ENCODE measurements at places on chromosomes 6 and 20.

- DNase-seq = no peak
Measured at GRCh38 chr6:9437836-9438235, 977.0 kb downstream of the TFAP2A start.

DNA sequence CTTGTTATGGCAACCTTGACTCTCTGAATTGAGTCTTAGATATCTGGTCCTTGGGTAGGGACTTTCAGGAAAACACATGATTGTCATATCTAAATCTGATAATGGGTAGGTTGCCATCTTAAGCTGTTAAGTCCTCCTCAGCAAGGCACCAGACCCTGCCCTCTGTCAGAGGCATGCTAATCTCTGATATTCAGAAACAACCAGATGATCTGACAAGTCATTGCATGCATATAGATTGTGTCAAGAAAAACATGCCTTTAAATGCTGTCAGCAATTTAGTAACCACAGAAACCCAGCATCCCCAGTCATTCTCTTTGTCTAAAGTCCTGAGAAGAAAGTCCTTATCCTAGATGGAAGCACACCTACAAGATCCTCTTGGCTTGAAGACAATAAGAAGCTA lies 149.1 kb downstream of the EDN1 start:
- DNase-seq = no peak

DNA sequence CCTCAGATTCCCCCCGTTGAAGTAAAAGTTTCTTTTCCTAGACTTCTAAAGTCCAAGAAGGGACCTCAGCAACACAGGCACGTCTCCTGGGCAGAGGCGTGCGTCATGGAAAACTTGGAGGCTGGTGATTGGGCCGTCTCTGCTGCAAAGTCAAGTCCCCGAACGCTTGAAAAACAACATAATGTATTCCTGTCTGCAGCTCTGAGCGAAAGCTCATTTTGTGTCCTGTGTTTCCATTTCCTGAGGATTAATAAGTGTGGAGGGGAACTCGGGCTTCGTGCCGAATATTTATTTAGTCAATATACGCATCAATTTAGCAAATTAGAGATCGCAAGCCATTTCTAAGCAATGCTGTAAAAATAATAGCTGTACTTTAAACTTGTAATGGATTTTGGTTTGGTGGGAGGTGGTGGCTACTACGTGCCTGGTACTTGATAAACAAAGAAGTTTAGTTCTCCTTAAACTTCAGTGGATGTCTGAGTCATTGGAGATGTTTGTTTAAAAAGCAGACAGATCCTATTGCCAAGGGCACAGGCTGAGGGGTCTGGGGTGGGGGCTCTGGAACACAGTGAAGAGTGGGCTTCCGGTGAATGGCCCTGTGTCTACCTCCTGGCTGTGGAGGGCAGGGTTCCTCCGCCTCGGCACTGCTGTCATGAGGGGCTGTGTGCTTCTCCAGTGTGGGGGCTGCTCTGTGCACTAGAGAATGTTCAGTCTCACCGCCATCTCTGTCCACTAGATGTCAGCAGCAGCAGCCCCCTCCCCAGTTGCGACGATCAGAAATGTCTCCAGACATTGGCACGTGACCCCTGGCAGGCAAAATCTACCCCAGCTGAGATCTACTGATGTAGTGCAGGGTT lies 21.8 kb downstream of the PCK1 start:
- no peak for DNase-seq

DNA sequence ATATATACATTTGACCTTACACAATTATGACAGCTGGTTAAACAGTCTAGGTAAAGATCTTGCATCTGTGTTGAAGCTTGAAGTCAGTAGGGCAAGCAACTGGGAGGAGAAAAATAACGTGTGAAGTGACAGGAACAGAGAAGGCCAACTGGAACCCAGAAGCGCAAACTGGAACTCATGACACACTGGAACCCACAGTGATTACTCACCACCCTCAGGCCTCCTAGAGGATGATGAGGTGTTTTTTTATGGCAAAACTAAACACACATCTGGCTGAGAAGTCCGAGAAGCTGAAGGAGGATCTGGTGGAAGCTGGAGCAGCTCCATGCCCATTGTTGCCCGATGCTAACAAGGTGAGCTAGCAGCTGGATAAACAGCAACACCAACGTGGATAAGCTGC lies 108.1 kb downstream of the TMEM200A start:
- DNase-seq = no peak

DNA sequence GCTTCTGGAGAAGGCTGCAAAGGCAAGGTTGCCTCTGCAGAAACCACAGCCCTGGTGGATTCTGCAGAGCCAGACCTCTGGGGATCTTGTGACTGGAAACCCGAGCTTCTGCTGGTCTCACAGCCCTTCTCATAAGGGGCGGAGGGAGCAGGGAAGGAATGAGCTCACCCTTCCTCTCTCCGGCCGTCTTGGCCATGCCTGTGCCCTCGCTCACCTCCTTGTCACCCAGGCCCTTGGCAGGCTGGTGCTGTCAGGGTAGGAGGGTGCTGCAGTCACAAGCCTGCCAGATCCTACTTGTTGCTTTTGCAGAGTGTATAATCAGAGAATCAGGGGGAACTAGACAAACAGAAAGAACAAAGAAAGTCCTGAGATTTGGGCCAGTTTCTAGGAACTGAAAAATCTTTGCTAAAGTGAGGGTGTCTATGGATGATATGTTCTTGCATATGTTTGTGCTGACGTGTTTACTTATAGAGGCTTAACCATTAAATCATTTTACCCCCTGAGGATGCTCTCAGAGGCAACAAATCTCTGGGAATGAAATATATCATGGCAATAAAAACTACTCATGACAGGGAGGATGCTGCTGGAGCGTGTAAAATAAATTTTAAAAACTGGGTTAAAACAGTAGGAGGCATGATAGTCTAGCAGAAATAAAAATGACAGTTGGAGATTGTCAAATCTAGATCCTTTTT lies 244.9 kb upstream of the SOX4 start:
- no peak for DNase-seq

GRCh38 chr6:83711958-83712357 lies 3.1 kb upstream of the SNAP91 start:
- no peak for DNase-seq

DNA sequence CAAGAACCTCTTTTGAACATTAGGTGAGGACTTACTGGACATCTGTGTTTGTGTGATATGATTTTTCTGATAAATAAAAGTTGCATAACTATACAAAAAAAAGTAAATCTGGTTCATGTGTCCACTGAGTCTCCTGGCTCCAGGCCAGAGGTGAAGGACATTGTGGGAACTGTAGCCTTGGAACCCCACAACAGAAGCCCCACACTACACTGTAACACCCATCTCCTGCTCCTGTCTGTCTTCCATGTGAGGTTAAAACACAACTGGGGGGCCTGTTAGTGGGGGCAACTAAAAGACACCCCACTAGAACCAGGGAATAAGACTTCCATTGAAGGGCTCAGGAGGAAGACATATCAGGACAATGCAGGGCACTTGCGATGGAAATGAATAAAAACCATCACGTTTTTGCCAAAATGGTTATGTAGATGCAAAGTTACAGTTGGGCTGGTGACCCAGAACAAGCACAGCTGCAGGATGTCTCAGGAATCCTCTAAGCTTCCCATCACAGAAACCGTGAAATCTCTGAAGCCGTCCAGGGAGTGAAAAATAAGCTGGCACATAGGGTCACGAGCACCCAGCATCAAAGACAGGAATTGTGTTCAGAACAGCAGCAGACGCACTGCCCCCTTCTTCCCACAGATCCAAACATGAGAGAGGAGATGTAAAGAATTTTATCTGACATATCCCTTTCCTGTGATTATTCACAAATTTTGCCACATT lies 36.7 kb upstream of the PCSK2 start:
- DNase-seq = no peak

DNA sequence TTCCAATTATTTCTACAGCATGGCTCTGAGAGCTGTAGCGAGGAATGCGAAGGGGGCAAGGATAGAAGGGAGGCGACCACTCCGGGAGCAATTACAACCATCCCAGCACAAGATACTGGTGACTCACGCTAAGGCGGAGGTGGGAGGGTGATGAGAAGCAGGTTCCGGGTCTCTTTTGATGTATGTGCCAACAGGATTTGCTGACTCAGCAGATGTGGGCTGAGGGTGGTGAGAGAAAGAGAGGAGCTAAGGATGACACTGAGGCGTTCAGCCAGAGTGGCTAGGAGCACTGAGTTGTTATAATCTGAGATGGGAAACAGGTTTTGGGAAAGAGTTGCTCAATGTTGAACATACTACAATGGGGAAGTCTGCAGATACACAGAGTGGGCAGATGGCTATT lies 9.3 kb upstream of the TXNDC5 start:
- peak; percentile 49 for DNase-seq

GRCh38 chr6:96611342-96611991 lies 48.5 kb downstream of the FHL5 start:
- DNase-seq = no peak

DNA sequence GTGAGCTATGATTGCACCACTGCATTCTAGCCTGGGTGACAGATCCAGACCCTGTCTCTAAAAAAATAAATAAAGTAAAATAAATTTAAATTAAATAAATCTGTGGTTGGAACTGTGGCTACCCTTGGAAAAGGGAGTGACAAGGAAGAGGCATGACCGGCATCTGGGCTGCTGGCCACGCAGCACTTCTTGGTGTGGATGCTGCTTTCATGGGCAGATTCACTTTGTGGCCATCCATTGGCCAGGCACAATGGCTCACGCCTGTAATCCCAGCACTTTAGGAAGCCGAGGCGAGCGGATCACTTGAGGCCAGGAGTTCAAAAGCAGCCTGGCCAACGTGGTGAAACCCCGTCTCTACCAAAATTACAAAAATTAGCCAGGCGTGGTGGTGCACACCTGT lies 16.1 kb downstream of the EBF4 start:
- no peak for DNase-seq
